Immature natural killer cell (primary cell): ENCODE measurements at places on chromosomes 13 and 19.

- DNase-seq, result no peak
These were observed 158.2 kb downstream of the NALCN start for GRCh38 chr13:101258071-101258470.

GRCh38 chr19:23867895-23868294, 46.8 kb upstream of the ZNF726 start:
- no peak for DNase-seq

GRCh38 chr13:30791354-30792001, 56.1 kb downstream of the ALOX5AP start:
- DNase-seq, result no peak

- DNase-seq, result no peak
These were observed 4.0 kb downstream of the PIK3R2 start for GRCh38 chr19:18156841-18157464.

DNA sequence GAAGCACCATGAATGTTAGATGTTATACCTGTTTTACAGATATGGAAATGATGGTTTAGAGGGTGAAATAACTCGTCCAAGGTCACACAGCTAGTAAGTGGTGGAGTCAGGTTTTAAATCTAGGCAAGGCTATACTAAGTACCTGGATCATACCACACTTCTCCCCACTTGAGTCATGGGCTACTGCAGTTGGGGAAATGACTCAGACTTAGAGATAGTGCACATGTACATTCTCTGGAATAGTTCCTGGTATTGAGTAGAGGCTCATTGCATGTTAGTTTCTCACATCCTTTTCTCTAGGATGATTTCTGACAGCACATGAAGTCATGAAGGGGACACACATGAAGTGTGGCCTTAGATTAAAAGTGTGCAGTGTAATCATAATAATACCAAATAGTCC, 76.2 kb upstream of the TNFSF11 start:
- no peak for DNase-seq

- no peak for DNase-seq
These were observed 75.7 kb upstream of the SGCG start for GRCh38 chr13:23105051-23105450.
